AG04450 (cell line): ENCODE measurements at places on chromosomes 4 and X.
A peak's percentile ranks its signal among the peaks of the same experiment; 100 is the strongest.

DNA sequence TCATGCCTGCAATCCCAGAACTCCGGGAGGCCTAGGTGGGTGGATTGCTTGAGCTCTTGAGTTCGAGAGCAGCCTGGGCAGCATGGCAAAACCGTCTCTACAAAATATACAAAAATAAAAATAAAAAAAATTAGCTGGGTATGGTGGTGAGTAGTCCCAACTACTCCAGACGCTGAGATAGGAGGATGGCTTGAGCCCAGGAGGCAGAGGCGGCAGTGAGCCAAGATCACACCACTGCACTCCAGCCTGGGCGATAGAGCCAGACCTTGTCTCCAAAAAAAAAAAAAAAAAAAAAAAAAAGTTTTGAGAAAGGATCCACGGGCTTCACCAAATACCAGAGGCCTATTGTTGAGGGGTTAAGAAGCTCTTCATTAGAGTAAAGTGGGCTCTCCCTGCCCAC, 8.0 kb downstream of the SUPT20HL2 start:
- DNase-seq, result no peak

DNA sequence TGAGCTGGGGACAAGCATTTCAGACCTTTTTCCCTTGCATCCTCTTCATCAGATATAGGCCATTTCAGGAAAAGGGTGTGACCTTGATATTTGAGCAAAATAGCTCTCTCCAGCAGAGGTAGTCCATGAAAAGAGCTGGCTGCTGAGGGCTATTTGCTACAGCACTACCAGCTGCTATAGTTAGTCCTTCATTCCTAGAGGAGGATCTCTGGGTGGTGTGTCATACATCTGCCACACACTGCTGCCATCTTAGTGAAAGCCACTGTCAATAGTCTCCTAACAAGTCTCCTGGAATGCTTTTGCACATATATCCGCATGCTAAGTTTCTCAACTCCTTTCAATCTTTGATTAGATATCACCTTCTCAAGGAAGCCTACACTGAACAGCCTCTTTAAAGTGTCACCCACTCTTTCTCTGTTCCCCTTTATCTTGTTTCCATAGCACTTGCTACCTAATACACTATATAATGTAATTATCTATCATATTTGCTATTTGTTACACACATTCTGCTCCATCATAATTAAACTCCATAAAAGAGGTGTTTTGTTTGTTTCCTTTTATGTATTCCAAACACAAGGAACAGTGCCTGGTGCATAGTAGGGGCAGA, 131.9 kb downstream of the TBC1D19 start:
- no peak for DNase-seq

DNA sequence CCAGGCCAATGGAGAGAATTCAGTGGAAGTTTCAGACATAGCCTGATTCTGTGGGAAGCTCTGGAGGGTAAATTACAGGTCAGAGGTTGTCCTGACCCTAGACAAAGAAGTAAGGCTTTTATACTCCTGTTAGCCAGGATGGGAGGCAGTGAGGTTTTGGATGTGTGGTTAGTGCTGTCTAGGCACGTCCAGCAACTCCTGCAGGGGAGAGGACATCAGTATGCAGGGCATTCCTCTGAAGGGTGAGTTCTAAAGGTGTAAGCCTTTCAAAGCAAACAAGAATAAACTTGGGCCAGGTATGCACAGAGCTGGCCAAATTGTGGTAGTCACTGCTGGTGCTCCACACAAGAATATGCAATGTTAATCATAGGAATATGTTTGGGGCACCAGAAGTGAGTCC, 562.5 kb downstream of the CCSER1 start:
- no peak for DNase-seq

DNA sequence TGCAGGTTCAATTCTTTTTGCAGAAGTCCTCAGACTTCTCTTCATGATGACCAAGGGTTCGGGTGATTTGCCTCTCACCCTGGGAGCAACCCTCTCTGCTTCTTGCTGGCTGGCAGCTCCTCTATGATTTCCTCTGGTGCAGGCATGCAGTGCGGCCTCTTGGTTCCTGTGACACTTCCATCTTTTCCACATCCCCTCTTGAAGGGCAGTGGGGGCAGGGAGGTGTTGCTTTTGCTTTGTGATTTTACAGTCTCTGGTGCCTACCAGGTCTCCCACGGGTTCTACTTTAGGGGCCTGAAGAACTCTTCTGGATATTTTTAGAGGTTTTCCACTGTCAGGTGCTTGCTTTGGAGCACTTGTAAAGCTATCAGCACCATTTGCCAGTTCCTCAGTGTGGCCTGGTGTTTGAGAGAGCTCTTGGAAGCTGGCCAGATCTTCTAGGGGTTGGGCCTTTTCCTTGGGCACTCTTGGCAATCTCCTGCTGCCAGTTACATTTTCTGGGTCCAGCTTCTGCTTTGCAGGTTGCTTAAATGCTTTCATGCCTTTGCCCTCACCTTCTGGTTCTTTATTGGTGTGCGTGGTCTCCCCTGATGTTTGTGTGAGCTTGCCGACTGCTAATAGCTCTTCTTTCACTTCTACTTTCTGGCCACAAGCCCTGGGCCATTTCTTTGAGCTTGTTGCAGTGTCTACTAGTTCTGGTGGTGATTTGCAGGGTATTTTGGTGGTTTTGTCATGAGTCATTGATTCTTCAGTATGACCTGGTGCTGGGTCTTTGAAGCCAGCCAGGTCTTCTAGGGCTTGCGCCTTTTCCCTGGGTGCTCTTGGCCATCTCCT, 11.5 kb upstream of the CHST7 start:
- DNase-seq, result no peak

- no peak for DNase-seq
Observed at GRCh38 chr4:107404591-107405300, 315.3 kb downstream of the PAPSS1 start.

GRCh38 chrX:11781734-11782370, 23.8 kb downstream of the MSL3 start:
- no peak for DNase-seq

DNA sequence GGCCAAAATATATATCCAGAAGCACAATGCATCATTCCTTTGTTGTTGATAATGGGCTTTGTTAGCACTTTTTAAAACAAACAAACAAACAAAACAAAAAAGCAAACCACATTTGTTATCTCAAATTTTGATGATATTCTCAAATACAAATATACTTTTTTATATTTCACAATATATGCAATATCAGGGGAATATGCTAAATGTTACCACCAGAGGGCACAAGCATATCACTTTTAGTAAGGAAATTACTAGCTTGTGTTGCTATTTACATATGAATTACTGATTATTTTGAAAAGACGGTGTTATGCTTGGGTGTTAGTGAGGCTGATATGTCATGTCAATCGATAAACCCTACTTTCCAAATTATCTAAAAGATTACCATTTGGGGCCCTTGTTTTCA, 29.1 kb downstream of the RIPPLY1 start:
- DNase-seq, result no peak

GRCh38 chrX:17376431-17377077, 1.6 kb downstream of the NHS start:
- DNase-seq, result no peak

GRCh38 chr4:182671749-182672148, 245.4 kb downstream of the DCTD start:
- DNase-seq, result no peak

GRCh38 chr4:143215873-143216272, 31.2 kb downstream of the USP38 start:
- no peak for DNase-seq

- DNase-seq, result peak; percentile 30
Observed at GRCh38 chrX:139720136-139720535, 12.2 kb upstream of the MCF2 start.

DNA sequence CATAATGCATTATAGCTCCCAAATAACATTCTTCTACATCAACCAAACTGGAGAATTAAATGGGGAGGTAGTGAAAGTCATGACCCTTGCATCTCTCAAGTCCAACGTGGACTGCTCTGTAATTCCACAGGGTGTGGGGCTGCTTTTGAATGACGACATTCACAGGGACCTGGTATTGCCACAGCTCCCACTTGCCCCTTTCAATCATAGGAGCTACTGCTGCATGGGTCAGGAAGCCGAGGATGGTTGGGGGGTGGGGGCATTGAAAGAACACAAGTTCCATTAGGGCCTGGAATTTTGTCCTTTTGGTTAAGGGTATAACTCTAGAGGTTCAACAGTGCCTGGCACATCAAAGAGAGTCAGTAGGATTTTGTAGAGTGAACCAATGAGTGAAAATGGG, 7.4 kb upstream of the CT55 start:
- DNase-seq, result no peak

DNA sequence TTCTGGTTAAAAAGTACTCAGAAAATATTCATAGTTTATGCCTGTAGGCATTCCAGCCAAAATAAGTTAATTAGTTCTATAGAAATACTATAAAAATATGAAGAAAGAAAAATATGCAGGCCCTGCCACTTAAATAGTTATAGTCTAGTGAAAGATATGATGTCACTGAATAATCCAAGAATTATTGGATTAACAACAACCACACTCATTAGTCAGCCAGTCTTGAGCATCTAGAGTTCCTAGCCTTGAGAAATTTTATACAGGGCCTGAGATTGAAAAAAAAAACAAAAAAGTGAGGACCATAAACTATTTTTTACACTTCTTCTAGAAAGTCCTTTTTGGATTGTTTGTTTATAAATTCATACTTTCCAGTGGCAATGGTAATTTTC, 823.0 kb downstream of the FAT4 start:
- no peak for DNase-seq

DNA sequence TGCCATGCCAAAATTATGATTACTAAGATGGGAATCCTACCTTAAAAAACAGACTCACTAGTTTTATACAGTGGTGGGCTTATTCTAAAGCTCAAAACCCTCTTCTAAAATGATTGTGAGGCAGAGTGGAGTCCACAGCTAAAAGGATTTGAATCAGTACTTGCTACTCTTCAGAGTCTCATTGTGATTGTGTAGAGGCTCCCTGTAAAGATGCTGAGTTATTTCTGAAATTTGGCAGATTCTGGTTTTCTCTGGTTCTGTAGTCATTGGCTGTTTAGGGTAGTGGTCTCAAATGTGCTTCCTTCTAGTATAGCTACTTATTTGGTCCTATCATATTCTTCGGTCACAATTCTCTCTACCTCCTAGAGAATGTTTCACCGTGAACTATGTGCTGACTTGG, 104.1 kb downstream of the FBXW7 start:
- DNase-seq, result no peak

GRCh38 chr4:10687526-10687925, 3.0 kb upstream of the CLNK start:
- no peak for DNase-seq

DNA sequence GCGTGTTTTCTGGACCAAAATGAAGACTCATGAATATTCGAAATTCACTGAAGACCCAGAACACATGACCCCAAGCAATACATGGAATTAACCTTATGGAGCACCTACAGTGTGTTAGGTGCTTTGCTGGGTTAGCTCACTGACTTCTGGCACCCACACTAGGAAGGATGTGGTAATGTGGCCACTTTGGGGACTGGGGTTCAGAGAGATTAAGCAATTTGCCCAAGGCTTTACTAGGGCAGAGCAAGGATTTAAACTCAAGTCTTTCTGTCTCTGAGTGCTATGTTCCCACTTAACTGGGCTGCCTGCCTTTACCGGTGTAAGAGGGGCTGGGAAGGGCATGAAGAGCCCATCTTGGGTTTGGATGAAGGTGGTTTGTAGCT, 162.0 kb upstream of the ATP6AP2 start:
- DNase-seq, result no peak

DNA sequence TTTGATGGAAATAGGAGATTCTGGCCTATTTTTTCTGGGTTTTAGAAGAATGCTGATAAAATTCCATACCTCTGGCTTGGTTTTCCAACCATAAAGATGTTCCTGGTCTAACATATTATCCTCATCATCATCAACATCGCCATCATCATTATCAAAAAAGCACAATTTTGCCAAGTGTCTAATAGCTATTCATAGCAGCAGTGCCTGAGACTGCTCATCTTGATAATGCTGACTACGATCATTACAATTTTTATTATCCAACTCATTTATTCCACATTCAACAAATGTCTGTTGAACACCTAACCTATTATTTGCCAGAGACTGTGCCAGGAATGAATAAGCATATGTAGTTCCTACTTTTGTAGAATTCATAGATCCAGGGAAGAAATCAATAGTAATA, 303.5 kb upstream of the GATB start:
- no peak for DNase-seq

DNA sequence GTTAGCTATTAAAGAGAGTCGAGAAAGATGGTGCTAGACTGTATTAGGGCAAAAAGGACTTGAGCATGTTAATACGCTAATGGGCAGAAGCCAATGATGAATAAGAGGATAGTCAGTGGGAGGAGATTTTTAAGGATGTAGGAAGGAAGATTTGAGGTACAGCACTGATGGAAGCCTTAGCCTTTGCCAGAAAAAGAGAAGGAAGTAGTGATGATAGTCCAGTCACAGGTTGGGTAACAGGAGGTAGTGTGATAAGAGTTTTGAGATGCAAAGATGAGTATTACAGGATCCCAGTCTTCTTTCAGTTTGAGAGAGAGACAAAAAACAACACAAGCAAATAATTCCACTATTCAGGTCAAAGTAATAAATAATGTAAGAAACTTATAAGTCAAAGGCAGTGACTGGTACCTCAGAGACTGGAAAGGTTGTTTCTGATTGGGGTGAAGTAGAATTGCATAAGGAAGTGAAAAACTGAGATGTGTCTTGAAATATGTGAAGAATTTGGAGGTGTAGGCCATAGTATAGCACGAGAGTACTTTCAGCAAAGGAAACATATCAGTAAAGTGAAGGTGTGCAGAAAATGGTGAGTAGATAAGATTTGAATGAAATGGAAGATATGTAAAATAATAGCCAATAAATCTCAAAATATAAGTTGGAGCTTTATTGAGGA, 22.1 kb upstream of the NDNF start:
- no peak for DNase-seq

GRCh38 chrX:112668476-112669409, 11.0 kb downstream of the LHFPL1 start:
- no peak for DNase-seq

DNA sequence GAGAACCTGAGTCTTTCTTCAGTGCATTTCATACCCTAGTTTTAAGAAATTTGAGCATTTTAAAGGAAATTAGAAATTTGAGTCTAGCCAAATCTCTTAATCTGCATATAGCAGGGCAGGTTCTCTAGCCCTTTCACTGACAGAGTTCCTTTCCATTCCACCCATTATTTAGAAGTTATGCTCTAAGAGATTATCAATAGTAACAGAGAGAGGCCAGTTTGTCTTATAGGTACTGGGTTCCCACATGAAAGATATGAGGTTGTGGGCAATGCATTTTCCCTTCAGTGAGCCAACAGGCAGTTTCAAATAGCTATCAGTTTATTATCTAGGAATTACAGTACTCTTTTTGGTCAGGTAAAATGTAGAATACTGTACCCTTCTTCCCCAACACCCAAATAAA, 7.3 kb upstream of the GALNT7 start:
- DNase-seq, result no peak

GRCh38 chrX:101220662-101221260, 1.2 kb downstream of the DRP2 start:
- no peak for DNase-seq

DNA sequence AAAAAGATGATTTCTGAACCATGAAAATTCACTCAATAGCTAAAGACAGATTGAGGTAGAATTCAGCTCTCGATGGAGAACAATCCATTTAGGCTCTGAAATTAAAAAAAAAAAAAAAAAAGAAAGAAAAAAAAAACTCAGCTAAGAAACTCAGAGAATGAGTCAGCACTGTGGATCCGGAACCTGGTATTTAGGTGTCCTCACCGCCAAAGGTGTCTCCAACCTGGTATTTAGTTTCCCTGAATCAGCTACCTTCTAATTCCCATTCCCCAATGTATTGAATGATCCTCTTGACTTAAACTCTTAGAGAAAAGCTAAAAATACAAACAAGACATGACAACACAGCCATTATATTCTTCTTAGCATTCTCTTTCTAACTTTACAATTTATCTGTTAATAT, 150.3 kb upstream of the RASGEF1B start:
- DNase-seq, result no peak

GRCh38 chrX:39614680-39614998, 483.1 kb downstream of the BCOR start:
- DNase-seq, result no peak
